ENCODE measurements at places on chromosomes 1 and 21.

DNA sequence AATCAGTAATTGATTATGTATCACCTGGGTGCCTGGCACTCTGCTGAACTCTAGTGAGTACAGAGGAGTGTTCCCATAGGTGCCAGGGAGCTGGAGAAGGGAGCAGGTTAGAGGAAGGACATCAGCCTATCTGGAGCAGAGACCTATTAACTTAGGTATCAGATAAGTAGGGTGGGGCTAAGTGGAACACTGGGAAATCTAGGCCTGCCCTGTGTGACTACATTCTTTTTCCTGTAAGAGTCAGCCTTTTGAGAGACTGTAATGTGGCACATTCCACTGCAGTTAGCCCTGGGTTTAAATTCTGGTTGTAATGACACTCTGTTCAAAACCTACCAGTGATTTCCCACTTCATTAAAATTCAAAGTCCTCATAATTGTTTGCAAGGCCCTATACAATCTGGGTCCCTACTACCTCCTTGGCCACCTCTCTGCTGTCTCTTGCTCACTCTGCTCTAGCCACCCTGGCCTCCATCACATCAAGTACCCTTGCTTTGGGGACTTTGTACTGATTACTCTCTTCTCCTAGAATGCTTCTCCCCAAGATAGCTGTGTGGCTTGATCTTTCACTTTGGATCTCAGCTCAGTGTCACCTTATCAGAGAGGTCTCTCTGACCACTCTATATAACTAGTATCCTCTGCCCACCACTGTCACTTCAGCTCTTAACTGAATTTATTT, 12.9 kb downstream of the STX12 start:
- DNase-seq: no peak

DNA sequence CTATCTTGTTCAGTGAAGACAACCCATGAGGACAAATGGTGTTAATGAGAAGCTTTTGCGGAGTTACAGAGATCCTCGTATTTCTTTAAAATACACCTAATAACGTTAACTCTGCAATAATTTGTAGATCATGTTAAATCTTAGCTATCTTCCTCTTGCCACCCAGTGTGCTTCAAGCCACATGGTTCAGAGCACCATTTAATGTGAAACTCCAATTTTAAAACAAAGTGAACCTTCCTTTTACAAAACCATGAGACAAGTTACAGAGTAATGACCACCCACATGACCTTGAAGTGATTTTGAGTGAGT, 1.7 kb upstream of the KCNE2 start:
- DNase-seq: no peak

DNA sequence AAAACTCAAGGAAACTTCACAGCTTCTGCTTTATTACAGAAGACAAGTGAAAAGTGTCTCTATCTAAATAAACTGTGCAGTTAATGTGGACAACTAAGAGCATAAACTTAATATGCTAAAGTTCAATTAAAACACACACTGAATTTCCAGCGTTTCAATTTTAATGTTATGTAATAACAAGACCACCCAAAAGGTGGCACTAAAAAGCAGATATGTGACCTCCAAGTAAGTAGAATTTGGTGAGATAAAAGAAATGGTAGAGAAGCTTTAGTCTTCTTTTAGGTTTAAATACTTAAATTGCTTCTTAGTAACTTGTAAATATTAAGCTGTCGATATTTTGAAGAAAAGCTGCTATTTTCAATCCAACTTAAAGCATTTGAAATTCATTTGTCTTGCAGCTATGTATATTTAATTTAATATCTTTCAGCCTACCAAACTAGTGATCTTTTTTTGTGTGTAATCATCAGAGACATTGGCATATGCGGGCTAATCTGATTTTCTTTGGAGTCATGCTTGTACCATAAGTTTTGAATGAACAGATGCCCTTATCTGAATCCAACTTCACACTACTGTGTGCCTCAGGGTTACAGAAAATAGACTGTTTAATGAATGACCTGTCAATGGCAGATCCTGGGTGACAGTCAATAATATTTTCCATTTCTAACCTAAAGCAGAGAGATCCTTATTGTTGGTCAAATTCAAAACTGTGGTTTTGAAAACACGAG, 36.5 kb upstream of the ADAMTS1 start:
- no peak for DNase-seq

GRCh38 chr1:34125721-34126380, 39.2 kb downstream of the CSMD2 start:
- no peak for DNase-seq

DNA sequence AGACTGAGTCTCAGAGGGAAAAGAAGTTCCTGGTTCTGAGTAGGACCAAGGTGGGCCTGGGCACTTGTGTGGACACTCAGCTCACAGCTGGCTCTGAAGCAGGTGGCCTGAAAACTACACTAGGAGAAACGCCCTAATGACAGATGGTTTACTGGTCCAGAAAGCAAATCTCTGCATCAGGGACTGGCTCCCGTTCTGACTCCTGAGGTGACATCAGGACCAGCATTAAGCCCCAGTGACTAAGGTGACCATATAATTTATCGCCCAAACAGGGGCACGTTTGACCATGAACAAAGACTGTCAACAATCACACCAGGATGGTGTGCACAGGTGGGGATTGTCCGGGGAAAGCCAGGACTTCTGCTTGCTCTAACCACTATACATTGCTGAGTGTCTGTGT, 12.2 kb upstream of the CD34 start:
- no peak for DNase-seq

All from activated CD4-positive, alpha-beta memory T cell treated with anti-CD3 and anti-CD28 coated beads, Interleukin-2, amount 10 ng/mL, durations not matched to agents 7 days and 5 days (primary cell).